ENCODE measurements at places on chromosomes 1 and 21.

GRCh38 chr1:179709841-179710329 lies 33.2 kb upstream of the FAM163A start:
- no peak for DNase-seq

DNA sequence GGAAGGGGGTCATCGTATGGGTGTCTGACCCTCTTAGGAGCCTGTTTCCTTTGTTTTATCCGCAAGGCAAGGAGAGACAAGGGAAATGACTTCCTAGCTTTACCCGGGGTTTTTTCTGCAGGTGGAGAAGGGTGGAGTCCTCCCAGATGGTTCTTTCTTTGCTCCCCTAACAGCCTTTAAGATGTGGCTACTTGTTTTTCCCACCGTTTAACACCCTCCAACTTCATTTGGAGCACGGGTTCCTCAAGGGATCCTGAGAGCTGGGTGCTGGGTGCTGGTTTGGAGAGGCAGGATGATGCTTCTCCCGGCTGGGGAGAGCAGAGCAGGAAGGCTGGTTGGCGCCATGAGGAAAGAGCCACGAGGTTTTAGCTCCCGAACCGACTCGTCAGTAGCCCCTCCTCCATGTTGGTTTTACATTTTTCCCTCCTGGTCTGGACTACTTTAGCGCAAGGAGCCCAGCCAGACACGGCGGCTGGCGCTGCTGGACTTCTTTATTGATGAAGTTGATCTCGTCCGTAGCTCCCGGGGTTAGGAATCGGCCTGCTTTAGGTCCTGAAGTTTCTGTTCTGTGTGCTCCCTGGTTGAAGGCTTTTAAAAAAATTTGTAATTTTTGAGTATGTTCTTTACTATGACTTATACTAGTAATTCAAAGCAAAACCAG lies 1.4 kb downstream of the UCK2 start:
- DNase-seq: peak; percentile 85

DNA sequence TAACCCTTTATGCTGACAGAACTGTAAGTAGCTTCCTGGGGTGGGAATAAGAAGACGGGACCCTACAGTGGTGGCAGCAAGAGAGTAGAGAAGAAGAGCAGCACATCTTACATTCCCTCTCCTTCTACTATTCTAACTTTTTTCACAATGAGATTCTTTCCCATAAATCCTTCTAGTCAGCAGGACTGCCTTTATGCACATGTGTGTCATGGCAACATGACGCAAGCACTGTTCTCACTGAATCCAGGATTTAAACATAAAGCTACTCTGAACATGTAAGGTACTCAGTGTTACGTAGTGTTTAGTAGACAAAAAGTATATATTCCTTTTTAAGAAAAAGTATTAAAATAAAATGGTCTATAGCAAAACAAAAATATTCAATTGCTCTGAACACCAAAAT lies 309.7 kb upstream of the LYPLAL1 start:
- no peak for DNase-seq

- DNase-seq: no peak
These were observed 233.3 kb upstream of the C1orf174 start for GRCh38 chr1:4133297-4133938.

GRCh38 chr1:166304131-166304530 lies 137.3 kb upstream of the FAM78B start:
- no peak for DNase-seq
